Activated CD4-positive, alpha-beta T cell treated with anti-CD3 and anti-CD28 coated beads for 1 hour (primary cell): ENCODE measurements at places on chromosomes 6 and 20.

GRCh38 chr20:43680981-43681380 lies 14.1 kb downstream of the MYBL2 start:
- DNase-seq, result no peak

DNA sequence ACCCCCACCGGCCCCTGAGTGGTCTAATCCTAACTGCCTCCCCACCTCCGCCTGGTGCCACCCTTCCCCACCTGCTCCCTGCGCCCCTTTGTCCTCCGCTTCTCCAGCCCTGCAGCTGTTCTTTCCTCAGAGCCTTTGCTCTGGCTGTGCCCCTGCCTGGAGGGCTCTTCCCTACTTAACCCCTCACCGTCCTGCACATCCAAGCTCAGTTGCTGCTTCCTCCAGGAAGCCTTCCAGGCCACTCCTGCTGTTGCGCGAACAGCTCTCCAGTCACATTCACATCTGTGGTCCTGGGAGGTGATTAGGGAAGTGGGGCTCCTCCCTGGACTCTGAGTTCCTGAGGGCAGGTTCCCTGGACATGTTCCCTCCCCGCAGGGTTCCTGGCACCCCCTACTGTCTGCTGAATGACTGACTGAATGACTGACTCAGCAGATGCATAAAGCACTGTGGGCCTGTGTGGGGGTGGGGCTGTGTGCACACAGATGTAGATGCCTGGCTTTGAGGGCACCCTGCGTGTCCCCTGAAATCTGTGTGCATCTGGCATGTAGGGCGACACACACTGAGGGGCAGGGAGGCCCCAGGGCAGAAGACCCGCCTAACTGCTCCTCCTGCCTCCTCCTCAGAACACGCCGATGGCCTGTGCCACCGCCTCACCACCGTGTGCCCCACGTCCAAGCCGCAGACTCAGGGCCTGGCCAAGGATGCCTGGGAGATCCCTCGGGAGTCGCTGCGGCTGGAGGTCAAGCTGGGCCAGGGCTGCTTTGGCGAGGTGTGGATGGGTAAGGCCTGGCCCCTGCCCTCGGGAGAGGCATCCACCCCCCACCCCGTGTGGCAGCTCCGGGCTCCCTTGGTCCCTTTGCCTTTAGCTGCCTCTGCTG lies 51.4 kb downstream of the SRC start:
- DNase-seq, result no peak

- DNase-seq, result peak; percentile 37
These were observed 3.6 kb upstream of the GPSM3 start for GRCh38 chr6:32195902-32196681.

- peak; percentile 65 for DNase-seq
These were observed 121.0 kb downstream of the BCAS1 start for GRCh38 chr20:53949319-53949839.

- DNase-seq, result no peak
These were observed 125.6 kb downstream of the BCAS1 start for GRCh38 chr20:53944796-53945195.

DNA sequence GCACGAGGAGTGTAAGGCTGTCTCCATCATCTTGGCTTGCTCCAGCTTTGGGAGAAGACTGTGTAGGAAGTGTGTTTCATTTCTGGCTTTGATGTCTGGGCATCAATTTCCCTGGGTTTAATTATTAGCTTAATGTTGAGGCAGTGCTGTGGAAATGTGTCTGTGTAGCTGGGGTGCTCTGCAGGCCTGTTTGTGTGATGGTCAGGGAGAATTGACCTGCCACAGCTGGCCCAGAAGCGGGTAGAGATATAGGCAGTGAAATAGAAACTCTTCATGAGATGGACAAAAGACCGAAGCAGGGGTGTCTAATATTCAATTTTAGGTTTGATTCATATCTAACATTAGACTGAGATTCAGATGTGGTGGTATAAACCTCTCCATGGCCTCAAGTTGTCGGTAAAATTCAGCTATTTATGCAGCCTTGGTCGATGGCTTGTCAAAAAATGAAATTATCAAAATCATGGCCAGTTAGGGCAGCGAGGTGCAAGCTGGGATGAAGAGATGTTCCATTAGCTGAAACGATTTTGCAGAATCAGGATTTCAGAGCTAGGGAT lies 95.3 kb upstream of the SNX9 start:
- DNase-seq, result no peak

DNA sequence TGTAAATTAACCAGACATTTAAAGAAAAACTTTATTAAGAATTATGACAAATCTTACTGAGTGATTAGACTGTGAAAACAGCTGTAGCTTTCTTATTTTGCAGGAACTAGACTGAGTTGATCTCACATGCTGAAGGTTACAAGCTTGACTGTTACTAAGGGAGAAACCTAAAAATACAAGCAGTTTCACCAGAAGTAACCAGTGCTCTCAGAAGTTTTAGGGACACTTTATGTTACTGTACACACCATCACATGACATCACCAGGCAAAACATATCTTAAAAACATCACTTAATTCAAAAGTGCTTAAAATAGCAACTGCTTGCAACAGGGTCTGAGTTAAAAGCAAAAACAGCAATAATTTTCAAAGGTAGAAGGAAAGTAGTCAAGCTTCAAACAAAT lies 5.4 kb downstream of the FBXO30 start:
- DNase-seq, result no peak

GRCh38 chr20:1242530-1242929 lies 16.7 kb downstream of the RAD21L1 start:
- DNase-seq, result no peak

DNA sequence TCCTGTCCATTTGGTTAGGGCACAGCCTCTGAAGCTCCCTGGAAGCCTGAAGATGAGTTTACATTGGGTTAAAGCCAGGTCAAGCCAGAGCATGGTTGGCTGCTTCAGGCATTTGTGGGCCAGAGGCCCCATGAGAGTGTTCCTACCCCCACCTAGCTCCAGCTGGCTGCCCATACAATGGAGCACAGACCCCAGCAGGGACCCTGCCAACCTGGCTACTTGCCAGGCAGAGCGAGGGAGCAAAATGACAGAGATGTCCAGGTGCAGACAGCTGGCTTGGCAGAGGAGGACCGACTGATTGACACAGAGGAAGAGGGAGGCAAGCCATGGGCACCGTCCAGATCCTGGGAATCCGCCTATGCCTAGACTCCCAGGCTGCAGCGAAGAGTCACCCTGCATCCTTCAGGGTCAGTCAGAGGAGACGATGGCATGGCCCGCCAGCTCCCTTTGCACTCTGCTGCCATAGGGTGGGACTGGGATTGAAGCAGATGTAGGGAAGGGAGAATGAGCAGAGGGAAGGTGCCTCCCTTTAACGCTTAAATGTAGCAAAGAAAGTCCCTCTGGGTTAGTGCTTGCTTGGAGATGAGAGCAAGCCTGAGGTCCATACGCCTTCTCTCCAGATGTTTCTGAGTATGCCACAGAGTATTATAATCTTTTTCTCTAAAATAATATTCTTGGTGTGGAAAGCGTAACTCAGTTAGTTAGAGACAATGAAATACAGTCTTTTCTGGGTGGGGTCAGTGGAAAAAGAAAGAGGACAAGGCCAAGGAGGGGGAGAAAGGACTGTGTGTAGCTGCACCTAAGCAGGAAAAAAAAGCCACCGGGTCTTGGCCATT lies 77.6 kb upstream of the FYN start:
- DNase-seq, result no peak

- DNase-seq, result no peak
These were observed 42.0 kb downstream of the PGM3 start for GRCh38 chr6:83151114-83151513.

GRCh38 chr6:139879823-139880356 lies 505.4 kb upstream of the CITED2 start:
- DNase-seq, result no peak

DNA sequence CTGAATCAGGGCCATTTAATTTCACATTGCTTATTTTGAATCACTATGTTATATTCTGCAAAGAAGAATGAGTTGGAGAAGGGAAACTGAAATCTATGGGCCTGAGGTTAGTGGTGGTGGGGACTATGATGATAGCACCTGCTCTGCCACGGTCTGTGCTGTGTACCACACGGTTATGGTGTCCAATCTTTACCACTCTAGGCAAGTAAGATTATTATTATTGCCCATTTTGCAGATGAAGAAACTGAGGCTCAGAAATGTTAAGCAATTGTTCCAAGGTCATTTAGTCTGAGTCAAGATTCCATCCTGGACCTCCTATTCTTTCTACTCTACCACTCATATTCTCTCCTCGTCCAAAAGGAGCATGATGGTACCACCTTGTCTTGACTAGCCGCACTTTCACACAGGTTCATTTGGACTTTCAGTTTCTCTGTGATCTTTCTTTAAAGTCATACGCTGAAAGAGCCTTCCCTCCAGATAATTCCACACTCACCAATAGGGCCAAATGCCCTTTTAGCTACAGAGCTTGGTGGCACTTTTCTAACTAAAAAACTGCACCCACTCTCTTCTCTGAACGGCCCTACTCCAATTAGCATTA lies 56.2 kb downstream of the GFOD1 start:
- no peak for DNase-seq
